ENCODE measurements at places on chromosomes 16 and 17.
A peak's percentile ranks its signal among the peaks of the same experiment; 100 is the strongest.

DNA sequence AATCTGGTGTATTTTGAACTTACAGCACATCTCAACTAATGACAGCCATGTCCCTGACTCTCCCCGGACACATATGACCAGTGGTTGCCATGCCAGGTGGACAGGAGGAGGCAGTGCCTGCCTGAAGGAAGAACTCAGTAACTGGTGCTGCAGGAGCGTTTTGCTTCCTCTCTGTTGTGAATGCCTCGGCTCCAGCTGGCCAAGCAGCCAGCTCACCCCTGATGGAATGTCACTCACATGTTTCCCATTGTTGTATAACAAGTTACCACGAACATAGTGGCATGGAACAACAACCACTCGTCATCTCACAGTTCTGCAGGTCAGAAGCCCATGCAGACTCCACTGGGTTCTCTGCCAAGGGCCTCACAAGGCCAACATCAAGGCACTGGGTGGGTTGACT is 20.1 kb upstream of the IRF8 start:
- no peak for DNase-seq

DNA sequence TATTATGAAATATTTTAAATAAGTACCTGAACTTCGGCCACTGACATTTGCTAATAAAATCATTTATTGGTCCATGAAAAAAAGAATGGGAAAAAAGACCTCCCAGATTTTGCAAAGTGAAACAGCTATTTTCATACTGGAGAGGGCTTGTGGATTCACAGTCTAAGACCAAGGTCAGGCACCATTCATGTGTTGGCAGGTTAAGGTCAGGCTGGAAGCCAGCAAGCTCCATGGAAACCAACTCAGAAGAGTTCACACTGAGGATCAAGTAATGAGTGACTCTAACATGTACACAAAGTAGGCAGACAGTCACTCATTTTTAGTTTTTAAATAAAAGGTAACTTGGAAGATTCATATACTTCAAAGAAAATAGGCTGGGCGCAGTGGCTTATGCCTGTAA is 3.4 kb downstream of the DNAJA2 start:
- no peak for DNase-seq

DNA sequence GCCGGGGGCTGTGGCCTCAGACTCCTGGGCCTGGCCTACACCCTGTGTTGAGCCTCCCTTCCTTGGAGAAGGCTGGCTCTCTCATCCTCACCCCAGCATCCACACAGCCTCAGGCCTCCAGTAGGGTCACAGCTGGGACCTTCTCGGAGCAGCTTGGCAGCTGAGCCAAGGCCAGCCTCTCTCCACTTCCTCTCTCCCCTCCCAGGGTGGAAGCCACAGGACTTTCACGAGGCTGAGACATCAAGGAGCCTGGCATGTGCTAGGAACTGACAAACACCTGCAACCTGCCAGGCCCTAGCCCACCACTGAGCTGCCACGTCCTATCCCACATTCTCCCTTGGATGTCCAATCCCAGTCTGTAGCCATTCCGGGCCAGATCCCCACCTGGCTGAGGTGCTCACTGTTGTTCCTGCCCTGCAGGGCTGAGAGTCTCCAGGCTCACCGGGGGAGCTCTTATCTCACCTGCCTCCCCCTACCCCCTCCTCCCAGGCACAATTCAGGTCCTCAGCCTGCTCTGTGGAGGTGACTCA is 3.1 kb downstream of the MMP15 start:
- DNase-seq, result no peak

DNA sequence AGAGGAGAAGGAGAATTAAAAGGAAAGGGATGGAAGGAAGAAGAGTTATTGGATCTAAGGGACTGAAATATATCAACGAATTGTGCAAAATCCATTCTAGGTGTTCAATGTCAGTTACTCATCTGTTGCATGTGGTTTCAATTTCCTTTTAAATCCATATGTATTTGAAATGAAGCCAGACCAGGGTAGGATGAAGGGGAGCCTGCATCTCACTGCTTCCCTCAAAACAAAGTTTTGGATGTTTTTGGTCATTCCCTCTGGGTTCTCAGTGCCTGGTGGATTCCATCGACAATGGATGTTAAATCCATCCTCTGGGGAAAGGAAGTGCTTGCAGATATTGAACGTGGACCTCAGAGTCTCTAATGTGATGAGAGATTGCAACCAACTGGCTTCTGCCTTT is 103.5 kb upstream of the XYLT1 start:
- DNase-seq, result no peak

- DNase-seq, result no peak
Measured at GRCh38 chr17:81842725-81843504, 8.1 kb upstream of the PPP1R27 start.

GRCh38 chr16:85750827-85751697 is at the start of gene C16orf74:
Gene C16orf74 (minus strand): TSS chr16:85751096. CDS start chr16:85735217, 15,879 bp downstream.
- no peak for DNase-seq

DNA sequence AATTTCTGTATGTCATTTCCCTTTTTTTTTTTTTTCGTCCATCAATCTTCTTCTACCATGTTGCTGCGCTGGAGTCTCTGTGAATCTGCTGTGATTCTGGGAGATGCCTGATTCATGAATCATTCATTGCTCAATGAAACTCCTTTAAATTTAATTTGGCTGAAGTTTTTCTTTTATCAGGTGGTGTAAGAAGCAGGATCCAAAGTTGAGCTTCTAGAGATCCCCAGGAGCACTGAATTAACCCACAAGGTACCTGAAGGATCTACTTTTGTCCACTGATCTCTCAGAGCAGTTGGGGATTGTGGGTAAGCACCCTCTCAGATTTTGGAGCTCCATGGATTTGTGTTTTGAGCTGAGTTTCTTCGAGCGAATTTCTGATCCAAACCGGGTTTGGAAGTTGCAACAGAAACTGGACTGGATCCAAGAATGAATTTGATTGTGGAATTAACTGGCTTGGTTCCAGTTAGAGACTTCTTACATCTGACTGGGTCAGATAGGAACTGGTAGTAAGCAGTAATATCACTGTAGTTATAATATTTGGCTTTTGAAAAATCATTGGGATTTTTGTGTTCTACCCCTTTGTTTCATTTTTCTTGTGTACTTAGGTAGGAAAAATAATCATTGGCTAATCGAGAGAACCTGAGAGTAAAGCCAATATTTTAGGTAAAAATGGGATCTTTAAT is 447.8 kb upstream of the TOM1L1 start:
- DNase-seq, result no peak

GRCh38 chr17:61970030-61970429 is 42.2 kb upstream of the INTS2 start:
- no peak for DNase-seq

DNA sequence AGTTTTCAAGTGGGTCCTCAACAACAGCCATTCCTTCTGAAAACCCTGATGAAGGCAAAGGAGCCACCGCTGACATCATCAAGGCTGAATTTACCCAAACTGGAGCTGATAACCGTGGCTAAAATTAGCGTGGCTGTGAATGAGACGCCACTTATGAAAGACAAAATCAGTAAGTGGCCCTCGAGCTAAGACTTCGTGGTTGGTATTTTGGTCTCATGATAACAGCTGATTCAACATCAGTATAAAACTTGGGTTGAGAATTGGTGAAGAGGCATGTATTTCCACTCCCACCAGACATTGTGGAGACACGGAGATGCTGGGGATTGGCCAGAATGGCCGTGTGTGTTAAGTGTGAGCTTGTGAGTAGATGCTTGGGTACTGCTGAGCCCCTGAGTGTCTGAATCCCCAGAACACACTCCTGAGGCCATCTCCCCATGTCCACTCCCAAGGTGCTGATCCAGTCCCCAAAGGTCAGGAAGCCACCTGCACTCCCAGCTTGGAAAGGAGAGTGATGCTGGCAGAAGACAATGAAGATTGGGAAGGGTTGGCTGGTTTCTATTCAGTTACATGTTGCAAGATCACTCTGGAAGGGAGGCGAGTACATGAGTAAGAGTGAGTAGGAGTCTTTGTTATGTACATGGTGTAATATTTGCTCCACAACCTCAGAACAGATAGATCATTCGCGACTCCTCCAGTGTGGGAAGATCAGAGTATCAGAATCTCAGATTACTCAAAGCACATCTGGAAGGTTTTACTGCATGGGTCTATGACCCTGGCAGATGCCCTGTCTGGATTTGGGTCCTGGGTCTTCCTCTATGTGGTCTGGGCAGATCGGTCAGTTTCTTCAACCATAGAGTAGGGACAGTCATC is 207.7 kb downstream of the HS3ST3A1 start:
- DNase-seq, result no peak

DNA sequence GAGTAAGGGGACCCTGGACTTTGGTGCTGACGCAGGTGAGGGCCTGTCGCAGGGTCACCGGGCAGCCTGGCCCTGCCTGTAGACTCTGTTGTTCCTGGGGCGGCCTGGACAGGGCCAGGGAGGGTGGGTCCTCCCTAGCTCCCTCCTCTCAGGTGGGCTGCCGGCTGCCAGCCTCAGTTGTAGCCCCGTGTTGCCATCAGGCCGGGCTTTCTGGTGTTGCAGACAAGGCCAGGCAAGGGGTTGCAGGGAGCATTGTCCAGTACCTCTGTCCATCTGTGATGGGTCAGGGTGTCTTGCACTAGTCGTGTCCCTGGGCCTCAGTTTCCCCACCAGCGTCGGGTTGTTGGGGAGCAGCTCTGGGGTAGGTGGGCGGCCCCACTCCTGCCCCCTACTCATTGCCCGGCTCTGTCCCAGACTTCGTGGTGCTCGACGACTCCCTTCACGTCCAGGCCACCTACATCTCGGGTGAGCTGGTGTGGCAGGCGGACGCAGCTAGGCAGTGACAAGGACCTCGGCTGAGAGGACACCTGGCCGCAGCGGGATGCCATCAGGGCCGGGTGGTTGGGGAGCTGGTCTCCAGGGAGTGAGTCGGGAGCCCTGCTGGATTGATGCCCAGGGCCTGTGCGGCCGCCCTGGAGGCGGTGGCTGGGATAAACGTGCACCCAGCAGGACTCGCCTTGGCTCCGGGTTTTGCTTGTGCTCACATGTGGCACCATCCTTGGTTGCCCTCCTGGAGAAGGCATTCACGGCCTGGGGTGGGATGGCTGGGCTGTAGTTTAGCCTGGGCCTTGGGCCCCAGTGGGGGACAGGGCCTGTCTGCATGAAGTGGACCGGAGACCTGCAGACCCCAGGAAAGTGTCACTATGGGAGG is 1.9 kb downstream of the CEMP1 start:
- no peak for DNase-seq

DNA sequence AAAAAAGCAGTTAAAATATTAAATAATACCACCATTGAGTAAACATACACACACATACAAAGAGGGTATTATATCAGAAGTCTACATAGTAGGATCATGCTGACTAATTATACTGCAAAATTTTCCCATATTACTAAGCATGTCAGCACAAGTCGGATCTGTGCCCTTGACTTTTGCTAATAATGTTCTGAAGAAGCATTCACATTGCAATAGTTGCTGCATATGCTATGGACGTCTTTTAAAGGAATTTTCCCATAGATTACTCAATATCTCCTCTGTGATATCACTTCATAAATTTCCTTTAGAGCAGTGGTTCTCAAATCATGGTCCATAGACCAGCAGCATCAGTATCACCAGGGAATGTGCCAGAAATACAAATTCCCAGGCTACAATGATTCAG is 110.9 kb upstream of the NUDT7 start:
- no peak for DNase-seq

DNA sequence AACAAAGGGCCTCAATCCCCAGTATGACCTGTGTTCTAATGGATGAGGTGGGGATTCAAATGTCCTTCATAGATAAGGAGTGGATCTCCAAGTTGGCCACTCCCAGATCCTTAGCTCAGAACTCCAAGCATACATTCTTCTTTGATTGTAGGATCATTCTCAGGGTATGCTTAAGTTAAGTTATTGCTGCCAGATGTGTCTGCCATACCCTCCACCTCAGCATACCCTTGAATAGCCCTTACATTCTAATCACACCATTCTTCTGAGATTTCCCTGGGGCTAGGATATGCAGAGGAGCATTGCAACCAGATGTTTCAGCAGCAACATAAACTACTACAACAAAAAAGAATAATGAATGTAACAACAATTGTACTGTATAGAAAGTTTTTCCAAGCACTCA is 1.6 kb upstream of the KRTAP2-4 start:
- DNase-seq, result no peak

DNA sequence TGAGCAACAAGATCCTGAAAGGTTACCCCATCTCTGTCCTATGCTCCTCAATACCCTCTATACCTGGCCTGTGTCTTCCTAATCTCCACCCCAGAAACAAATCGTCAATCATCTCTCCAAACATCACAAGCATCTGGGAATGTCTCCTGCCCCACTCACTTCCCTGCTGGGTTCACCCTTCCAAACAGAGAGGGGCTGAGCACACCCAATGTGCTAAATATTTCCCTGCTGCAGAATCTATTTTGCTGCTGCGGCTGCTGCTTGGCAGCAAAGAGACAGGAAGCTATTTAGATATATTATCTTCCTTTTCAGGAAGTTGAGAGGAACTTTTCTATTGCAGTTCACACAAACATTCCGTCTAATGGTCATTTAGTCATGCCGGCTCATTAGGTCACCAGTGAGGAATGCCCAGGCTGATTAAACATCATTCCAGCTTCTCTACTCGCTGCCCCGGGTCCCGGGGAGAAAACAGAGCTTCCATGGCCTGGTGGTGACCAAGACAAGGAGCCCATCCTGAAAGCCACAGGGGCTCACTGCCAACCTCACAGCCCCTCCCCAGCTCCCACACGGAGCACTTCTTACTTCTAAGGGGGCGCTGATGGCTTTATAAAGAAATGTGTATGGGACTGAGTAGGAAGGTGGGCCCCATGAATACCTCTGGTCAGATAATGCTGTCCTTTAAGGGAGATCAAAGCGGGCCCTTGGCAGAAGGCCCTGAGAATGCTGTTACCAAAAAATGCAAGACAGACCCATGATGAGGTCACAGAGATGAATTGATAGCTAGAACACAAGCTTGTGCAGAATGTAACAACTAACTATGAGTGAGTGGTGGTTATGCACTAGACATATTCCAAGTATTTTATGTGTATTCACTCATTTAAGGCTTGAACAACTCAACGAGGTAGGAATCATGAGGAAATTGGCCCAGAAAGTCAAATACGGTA is 218.3 kb downstream of the SOX9 start:
- no peak for DNase-seq

DNA sequence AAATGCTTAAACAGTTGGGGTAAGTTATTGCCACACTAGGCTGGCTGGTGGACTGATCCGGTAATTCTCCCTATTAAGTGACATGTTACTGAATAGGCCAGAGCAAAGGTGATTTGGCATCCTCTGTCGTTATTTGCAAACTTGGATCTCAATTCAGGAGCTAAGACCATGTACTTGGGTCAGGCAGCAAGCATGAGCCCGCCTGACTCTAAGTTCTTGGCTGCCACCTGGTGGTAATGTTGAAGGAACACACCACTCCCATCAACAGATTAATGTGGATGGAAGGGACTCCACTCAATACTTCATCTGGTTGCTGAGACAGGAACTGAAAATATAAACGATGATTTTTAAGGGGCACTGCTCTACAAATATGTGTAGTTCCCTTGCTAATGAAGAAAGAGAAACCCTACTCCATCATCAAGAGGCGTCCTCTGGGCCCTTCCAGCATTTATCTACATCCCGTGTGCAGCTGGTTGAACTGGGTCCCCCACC is 70.8 kb downstream of the EMP2 start:
- peak; percentile 56 for DNase-seq

All from T-helper 17 cell (primary cell).